ENCODE measurements at places on chromosomes 5 and 9. TPM values are rescaled to one million over a fixed set of nuclear protein-coding genes. Genes with fewer than 3 reads are reported as not detected.

PCDHA1 gene
- total RNA-seq = 0.14 TPM

IL13 gene
- total RNA-seq = not detected

NRARP gene
- total RNA-seq = not detected

TAF1L gene
- not detected for total RNA-seq

GABRA6 gene
- not detected for total RNA-seq

DRD1 gene
- not detected for total RNA-seq

GRCh38 chr5:40416098-40416497 is 263.6 kb upstream of the PTGER4 start:
- no peak for DNase-seq
- peaks cover 34% of the 10 kb centered on the region for H3K4me1 ChIP-seq
- no peak overlapping the region for H3K27ac ChIP-seq
- H3K36me3 ChIP-seq = peaks cover 30% of the 10 kb centered on the region
- peaks cover 7% of the 10 kb centered on the region for H3K27me3 ChIP-seq

DNA sequence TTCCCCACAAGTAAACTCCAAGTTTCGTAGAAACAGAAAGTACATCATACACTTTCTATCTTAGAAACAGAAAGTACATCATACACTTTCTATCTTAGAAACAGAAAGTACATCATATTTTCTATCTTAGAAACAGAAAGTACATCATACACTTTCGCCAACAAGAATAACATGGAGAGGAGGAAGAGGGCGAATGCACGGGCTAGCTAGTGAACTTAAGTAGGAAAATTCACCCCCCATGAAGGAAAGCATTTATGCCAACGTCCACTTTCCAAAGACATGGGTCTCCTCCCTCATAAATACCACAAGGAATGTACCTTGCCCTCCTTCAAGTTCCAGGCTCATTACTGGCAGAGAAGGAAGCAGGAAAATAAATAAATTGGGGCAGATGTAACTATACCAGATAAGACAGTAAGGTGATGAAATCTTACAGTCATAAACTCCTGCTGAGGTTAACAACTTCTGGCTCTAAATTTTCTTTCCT is 64.7 kb downstream of the FRMD3 start:
- H3K4me3 ChIP-seq = peak overlapping the region; percentile 85
- H3K4me1 ChIP-seq = peaks cover 89% of the 10 kb centered on the region

- no peak for DNase-seq
- peaks cover 12% of the 10 kb centered on the region for H3K27me3 ChIP-seq
- H3K4me1 ChIP-seq = peaks cover 11% of the 10 kb centered on the region
- no peaks in the 10 kb centered on the region for H3K36me3 ChIP-seq
Observed at GRCh38 chr5:135445306-135445985, 1.7 kb downstream of the DCANP1 start.

- no peak overlapping the region for H3K4me3 ChIP-seq
- H3K27ac ChIP-seq = no peak overlapping the region
- no peak for DNase-seq
- no peaks in the 10 kb centered on the region for H3K4me1 ChIP-seq
Observed at GRCh38 chr5:855771-856530, 5.2 kb upstream of the ZDHHC11 start.

GRCh38 chr5:168364151-168364661 is 72.8 kb downstream of the WWC1 start:
- peaks cover 45% of the 10 kb centered on the region for H3K4me1 ChIP-seq
- peak overlapping the region; percentile 89 for H3K27ac ChIP-seq
- H3K36me3 ChIP-seq = peaks cover 6% of the 10 kb centered on the region
- H3K27me3 ChIP-seq = peaks cover under 1% of the 10 kb centered on the region
- DNase-seq = peak; percentile 75

- H3K27me3 ChIP-seq = no peaks in the 10 kb centered on the region
- peaks cover 6% of the 10 kb centered on the region for H3K36me3 ChIP-seq
- no peak overlapping the region for H3K4me3 ChIP-seq
- no peak overlapping the region for H3K27ac ChIP-seq
Observed at GRCh38 chr5:34957857-34958690, 28.7 kb downstream of the DNAJC21 start.

GRCh38 chr5:59479086-59479485 is 414.4 kb downstream of the PDE4D start:
- DNase-seq = no peak
- no peak overlapping the region for H3K27ac ChIP-seq
- no peaks in the 10 kb centered on the region for H3K36me3 ChIP-seq
- H3K4me1 ChIP-seq = no peaks in the 10 kb centered on the region
- no peaks in the 10 kb centered on the region for H3K27me3 ChIP-seq

GRCh38 chr5:58640011-58640410 is 57.1 kb downstream of the RAB3C start:
- H3K27me3 ChIP-seq = no peaks in the 10 kb centered on the region
- no peaks in the 10 kb centered on the region for H3K4me1 ChIP-seq
- no peak overlapping the region for H3K27ac ChIP-seq
- H3K4me3 ChIP-seq = no peak overlapping the region
- H3K36me3 ChIP-seq = no peaks in the 10 kb centered on the region

- no peak overlapping the region for H3K4me3 ChIP-seq
- H3K4me1 ChIP-seq = peaks cover 43% of the 10 kb centered on the region
- peak; percentile 8 for DNase-seq
- no peaks in the 10 kb centered on the region for H3K27me3 ChIP-seq
- no peaks in the 10 kb centered on the region for H3K36me3 ChIP-seq
- no peak overlapping the region for H3K27ac ChIP-seq
Observed at GRCh38 chr9:126379661-126380360, 53.2 kb downstream of the MVB12B start.

- H3K4me1 ChIP-seq = no peaks in the 10 kb centered on the region
- no peak overlapping the region for H3K4me3 ChIP-seq
- no peaks in the 10 kb centered on the region for H3K36me3 ChIP-seq
- H3K27me3 ChIP-seq = no peaks in the 10 kb centered on the region
- DNase-seq = no peak
Observed at GRCh38 chr5:19536387-19536786, 451.6 kb downstream of the CDH18 start.

DNA sequence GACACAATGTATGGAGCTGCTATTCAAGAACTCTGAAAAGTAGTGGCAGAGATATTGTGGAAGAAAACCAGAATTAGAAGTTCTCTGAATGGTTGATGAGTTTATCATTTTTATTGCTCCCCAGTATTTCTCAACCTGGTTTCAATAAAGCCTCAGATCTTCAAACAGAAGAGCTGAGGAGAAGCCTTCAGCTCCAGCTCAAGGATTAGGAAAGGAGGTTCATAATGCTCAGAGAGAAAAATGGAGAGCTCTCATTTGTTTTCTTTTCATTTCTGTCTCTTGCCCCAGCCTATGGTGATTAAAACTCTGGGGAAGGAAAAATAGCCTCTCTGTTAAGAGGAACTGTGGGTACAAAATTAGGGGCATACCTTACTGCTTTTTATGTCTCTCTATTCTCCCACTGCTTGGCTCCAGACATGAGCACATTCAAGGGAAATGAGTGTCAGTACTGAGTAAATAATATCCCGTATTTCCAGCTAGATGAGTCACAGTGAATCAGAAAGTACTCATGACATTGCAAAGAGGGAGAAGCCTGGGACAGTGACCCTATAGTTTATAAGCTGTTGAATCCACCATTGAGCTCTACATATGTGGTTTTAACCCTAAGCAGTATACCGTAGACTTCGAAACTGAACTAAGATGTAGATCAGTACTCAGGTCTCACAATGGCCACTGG is 138.1 kb downstream of the EMB start:
- no peak overlapping the region for H3K27ac ChIP-seq
- no peaks in the 10 kb centered on the region for H3K36me3 ChIP-seq
- H3K4me3 ChIP-seq = no peak overlapping the region
- DNase-seq = peak; percentile 15

DNA sequence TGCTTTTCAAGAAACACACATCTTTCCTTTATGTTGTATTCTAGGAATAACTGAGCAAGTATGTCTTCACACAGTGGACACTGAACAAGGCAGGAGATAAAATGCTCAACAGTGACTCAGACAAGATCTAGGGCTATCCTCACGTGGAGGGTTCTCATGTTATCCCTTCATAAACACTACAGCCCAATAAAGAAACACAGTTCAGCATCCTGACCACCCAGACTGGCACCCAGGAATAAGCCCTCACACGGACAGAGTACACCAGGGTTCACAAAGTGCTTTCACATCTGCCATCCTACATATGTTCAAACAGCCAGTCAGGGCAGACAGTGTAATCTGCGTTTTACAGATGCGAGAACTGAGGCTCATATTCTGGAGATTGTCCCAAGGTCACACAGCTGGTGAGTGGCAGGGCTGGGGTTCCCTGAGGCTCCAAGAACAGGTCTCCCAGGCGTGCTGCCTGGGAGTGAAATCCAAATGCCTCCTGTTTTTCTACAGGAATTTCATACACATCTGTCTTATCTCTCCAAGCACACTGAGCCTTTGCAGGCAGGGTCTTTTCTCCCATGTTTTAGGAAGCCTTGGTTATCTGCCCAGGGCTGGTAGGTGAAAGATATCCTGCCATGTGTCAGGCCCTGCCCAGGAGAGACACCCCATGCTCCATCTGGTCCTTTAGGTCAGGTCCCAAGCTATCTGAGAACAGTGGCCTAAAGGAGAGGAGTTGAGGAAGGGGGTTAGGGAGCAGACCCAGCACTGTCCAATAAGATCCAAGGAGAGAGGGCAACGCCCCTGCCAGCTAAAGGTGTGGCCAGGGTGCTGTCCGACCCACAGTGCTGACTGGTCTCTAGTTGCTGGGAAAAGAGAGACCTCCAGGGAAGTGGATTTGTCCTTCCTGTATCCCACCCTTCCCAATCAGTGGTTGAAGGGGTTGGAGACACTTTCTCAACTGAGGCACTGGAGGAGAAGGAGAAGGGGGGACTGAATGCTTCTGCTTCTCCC is 47.9 kb upstream of the XPA start:
- peak; percentile 34 for DNase-seq
- H3K36me3 ChIP-seq = peaks cover 13% of the 10 kb centered on the region
- H3K27ac ChIP-seq = no peak overlapping the region
- H3K4me3 ChIP-seq = no peak overlapping the region

- no peak for DNase-seq
- H3K4me3 ChIP-seq = no peak overlapping the region
- no peaks in the 10 kb centered on the region for H3K4me1 ChIP-seq
- H3K27ac ChIP-seq = no peak overlapping the region
- no peaks in the 10 kb centered on the region for H3K36me3 ChIP-seq
Observed at GRCh38 chr9:911005-911404, 65.5 kb upstream of the DMRT3 start.

DNA sequence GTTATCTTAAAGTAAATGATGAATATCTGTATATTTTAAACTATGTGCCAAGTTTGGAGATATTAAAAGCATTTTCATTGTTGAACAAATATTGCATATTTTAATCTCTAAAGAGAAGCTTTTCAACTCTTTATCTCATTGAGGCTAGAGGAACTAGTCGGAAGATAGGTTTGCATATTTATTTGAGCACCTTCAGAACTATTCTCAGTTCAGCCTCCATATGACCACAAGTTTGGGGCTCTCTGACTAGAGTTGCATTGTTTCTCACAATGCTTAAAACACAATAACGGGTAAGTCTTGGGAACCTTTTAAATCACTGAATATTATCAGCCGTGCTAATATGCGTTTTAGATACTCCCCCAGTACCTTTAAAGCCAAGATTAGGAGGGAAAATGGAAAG is 47.3 kb upstream of the CTXN3 start:
- H3K4me3 ChIP-seq = no peak overlapping the region
- DNase-seq = no peak
- no peaks in the 10 kb centered on the region for H3K4me1 ChIP-seq
- peaks cover 6% of the 10 kb centered on the region for H3K27me3 ChIP-seq
- no peaks in the 10 kb centered on the region for H3K36me3 ChIP-seq
- H3K27ac ChIP-seq = no peak overlapping the region

DNA sequence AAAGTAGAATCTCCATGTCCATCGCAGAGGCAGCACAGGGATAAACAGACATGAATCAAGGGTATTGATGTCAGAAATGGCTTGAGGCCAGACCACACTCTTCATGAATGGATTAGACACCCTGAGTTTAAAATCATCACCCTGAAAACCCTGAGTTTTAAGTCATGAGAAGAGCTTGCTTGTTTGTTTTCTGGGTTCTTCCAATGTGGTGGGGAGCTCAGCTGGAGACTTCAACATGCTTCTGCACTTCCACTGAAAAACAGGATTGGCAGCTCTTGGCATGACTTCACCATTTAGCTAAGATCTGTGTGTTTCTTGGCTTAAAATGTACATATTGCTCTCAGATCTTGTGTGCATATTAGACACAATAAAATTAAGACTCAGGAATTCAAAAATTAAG is 9.8 kb downstream of the GCNT4 start:
- DNase-seq = no peak
- no peak overlapping the region for H3K4me3 ChIP-seq
- H3K36me3 ChIP-seq = peaks cover 37% of the 10 kb centered on the region

DNA sequence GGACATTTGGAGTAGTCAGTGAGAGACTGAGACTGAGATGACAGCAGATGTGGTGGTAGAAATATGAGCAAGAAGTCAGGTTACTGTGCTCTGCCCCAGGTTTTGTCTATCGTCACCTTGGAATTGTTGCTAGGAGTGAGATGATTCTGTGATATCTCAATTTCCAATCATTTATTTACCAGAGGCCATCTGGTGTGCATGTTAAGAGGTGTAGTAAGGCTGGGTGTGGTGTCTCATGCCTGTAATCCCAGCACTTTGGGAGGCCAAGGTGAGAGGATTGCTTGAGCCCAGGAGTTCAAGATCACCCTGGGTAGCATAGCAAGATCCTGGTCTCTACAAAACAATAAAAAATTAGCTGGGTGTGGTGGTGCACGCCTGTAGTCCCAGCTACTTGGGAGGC is 38.6 kb upstream of the CARTPT start:
- H3K4me3 ChIP-seq = no peak overlapping the region
- no peaks in the 10 kb centered on the region for H3K4me1 ChIP-seq
- H3K27ac ChIP-seq = no peak overlapping the region

GRCh38 chr9:108645520-108645919 is 210.3 kb downstream of the ACTL7B start:
- no peak for DNase-seq
- H3K4me1 ChIP-seq = no peaks in the 10 kb centered on the region
- no peak overlapping the region for H3K4me3 ChIP-seq
- no peaks in the 10 kb centered on the region for H3K27me3 ChIP-seq

DNA sequence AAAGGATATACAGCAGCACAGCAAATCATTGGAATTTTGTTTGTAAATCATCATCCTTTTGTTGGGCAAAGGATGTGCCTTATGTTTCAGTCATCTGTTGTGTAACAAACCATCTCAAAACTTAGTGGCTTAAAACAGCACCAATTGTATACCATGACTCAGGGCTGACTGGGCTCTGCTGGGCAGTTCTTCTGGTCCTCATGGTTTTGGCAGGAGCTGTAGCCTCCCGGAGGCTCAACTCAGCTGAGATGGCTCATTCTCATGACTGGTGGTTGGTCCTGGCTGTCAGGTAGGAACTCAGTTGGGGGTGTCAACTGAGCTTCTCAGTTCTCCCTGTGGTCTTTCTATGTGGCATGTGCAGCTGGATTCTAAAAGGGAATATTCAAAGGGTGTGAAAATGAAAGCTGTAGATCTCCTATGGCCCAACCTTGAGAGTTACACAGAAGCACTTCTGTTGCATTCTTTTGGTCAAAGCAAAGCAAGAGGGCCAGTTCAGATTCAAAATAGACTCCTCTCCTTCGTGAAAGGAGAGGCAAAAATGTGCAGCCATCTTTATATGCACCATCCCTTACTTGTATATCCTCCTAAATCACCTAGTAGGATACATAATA is 39.1 kb upstream of the CPEB4 start:
- no peak overlapping the region for H3K27ac ChIP-seq
- no peak overlapping the region for H3K4me3 ChIP-seq
- H3K4me1 ChIP-seq = peaks cover 5% of the 10 kb centered on the region
- H3K36me3 ChIP-seq = peaks cover 9% of the 10 kb centered on the region
- H3K27me3 ChIP-seq = peaks cover 14% of the 10 kb centered on the region
- no peak for DNase-seq

- peaks cover 2% of the 10 kb centered on the region for H3K27me3 ChIP-seq
- no peak overlapping the region for H3K27ac ChIP-seq
- H3K36me3 ChIP-seq = peaks cover 7% of the 10 kb centered on the region
- peak; percentile 51 for DNase-seq
- H3K4me3 ChIP-seq = no peak overlapping the region
Observed at GRCh38 chr9:121871431-121872025, 220.1 kb downstream of the DAB2IP start.
